Coronary artery (tissue), 2 donors: ENCODE measurements at places on chromosomes 1 and 21.

DNA sequence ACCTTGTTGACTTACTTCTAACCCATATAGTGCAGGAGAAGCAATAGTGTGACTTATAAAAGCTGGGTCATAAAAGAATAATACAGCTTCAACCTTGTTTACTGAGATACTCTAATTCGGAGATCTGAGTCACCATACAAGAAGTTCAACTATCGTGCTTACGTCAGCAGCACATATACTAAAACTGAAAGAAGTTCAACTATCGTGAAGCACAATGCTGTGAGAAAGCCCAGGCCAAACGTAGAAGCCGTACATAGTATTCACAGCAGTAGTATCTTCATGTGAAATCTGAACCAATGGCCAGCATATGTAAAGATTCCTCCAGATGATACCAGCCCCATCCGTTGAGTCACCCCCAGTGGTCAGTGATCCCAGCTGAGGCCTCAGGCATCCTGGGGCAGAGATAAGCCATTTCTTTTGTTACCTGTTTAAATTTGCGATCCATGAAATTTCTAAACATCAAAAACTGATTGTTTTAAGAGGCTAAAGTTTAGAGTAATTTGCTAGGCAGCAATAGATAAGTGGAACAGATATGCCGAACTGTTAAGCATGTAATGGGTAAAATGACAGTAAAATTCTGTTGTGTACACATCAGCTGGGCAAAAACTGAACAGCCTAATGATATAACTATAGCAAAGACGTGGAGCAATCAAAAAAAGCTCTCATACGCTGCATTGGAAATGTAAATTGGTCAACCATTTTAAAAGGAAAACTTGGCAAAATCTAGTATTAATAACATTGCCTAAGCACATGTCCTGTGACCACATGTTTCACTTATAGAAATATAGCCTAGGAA, 53.9 kb upstream of the SAMD13 start:
- no peak for DNase-seq

GRCh38 chr1:244210884-244211558, 159.9 kb downstream of the ZBTB18 start:
- no peak for DNase-seq

DNA sequence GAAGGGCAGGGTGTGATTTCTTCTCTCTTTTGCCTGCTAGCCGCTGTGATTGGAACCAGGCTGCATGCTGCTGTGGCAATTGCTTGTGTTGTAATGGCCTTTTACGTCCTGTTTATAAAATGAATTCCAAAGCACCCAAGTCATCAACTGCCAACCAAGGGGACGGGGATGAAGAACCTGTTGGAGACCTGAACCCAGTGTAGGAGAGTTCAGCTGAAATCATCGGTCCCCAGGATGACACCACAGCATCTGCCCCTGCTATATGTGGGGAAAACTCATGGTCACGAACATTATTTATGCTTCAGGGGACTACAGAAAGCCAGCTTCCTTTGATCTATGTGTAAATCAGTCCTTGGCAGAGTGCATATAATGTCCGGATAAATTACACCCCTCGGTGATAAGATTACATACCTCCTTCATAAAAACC, 3.8 kb downstream of the TMEM167B start:
- no peak for DNase-seq

DNA sequence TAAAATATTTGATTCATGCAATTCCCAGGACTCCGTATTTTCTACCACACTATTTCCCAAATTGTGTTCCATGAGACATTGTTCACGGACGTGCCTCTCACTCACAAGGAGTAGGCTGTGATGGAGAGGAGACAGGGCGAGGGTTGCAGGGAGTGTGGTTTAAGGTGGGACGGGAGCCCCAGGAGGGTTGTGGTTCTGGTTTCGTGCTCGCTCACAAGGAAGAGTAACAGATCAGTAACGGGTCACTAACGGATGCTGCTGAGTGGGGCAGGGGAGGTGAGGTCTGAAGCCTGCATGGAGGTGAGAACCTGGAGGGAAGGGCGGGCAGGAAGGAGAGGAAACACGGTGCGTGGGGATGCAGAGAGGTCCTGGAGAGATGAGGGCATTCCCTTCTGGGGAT, 28.8 kb downstream of the TFF3 start:
- no peak for DNase-seq
